Naive B cell (primary cell): ENCODE measurements at places on chromosomes 5 and 9.

- DNase-seq: no peak
Observed at GRCh38 chr5:15373151-15373550, 126.8 kb upstream of the FBXL7 start.

- peak; percentile 19 for DNase-seq
Observed at GRCh38 chr9:99582814-99583213, 238.9 kb upstream of the NR4A3 start.

- DNase-seq: no peak
Observed at GRCh38 chr5:152427721-152428120, 22.6 kb upstream of the NMUR2 start.

DNA sequence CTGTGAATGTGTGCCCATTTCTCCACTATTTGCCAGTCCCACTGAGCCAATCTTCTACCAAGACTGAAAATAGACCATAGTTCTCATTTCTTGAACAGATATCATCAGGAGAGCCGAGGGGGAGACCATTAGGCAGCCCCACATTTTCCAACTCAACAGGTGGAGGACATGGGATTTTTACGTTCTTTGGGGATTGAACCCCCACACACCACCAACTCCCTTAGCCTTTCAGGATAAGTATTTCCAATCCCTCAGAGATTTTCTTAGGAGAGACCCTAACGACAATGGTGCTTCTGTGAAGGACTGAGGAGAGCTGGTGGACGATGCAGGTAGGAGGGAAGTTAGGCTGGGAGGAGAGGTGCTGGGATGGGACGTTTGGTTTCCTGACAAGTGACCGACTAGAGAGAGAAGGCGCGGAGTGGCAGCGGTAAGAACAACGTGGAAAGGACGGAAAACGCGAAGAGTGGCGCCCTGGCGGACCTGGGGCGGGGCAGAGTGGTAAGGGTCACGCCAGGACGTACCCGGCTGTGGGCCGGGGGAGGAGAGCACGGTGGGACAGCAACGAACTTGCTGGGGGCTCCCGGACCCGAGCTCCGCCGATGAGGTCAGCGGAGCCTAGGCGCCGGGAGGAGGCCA, 681 bp upstream of the CHSY3 start:
- no peak for DNase-seq

GRCh38 chr5:83955916-83956315, 235.3 kb upstream of the HAPLN1 start:
- no peak for DNase-seq

DNA sequence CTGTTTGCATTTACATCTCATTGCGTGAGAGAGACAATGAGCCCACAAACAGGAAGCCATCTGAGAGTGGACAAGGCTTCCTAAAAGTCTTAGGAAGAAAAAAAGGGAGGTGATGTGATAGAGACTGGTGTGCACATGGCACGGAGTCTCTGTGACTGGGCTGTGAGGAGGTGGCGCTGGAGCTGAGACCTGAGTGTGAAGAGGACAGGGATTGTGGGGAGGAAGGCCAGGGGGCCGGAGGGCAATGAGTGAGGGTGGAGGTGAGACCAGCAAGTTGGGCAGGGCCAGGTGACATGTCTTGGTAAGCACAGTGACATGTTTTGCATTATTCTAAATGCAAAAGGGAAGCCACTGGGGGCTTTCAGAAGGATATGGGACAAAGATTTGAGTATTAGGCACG, 45.0 kb downstream of the TSPAN17 start:
- no peak for DNase-seq

- DNase-seq: no peak
Observed at GRCh38 chr5:103407402-103407801, 148.8 kb downstream of the MACIR start.
